ENCODE measurements at places on chromosomes 16 and 17. TPM values are rescaled to one million over a fixed set of nuclear protein-coding genes. Genes with fewer than 3 reads are reported as not detected.

GRCh38 chr17:4520894-4521600 is 22.4 kb downstream of the SPNS2 start:
- DNase-seq = no peak

GRCh38 chr17:63274146-63274545 is 172.0 kb downstream of the CYB561 start:
- DNase-seq = no peak

DNA sequence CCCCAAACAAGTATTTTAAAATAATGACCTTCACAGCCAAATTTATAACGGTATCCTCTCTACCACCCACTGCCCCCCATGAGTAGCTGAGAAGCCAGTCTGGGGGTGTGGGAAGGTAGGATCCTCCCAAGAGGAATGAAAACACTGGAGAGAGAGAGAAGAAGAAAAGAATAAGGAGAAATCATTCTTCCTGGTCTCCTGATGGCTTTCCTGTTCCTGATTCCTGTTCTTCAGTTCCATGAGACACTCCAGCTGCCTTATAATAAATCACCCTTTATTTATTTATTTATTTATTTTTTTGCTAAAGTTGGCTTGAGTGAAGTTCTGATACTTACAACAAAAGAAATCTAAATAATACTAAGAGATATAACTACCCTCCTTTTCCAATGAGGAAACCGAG is 56.4 kb upstream of the FAM20A start:
- no peak for DNase-seq

DNA sequence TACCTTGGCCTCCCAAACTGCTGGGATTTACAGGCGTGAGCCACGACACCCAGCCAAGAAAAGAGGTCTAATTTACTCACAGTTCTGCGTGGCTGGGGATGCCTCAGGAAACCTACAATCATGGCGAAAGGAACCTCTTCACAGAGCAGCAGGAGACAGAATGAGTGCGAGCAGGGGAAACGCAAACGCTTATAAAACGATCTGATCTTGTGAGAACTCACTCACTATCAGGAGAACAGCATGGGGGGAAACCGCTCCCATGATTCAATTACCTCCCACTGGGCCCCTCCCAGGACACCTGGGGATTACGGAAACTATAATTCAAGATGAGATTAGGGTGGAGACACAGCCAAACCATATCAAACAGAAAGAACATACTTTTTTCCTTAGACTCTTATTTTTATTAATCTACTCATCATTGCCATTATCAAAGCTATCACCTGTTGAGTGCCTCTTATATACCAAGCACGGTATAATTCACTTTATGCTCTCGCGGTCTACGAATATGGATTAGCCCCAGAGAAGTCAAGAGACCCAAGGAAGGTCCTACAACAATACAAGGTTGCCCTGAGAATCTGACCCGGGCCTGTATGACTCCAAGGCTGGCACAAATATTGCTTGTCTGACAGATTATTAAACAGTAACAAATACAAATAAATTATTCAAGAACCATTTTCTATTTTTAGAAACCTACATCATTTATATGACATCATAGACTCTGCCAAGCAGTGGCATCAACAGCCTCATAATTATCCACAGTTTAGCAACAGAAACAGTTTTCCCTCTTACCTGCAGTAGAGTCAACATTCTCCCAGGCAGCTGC is 2.4 kb downstream of the POLR3K start:
- no peak for DNase-seq

GRCh38 chr17:78774956-78775571 is 7.0 kb downstream of the CYTH1 start:
- DNase-seq = no peak

- DNase-seq = no peak
Observed at GRCh38 chr16:86576591-86577313, 1.6 kb upstream of the FOXL1 start.

DNA sequence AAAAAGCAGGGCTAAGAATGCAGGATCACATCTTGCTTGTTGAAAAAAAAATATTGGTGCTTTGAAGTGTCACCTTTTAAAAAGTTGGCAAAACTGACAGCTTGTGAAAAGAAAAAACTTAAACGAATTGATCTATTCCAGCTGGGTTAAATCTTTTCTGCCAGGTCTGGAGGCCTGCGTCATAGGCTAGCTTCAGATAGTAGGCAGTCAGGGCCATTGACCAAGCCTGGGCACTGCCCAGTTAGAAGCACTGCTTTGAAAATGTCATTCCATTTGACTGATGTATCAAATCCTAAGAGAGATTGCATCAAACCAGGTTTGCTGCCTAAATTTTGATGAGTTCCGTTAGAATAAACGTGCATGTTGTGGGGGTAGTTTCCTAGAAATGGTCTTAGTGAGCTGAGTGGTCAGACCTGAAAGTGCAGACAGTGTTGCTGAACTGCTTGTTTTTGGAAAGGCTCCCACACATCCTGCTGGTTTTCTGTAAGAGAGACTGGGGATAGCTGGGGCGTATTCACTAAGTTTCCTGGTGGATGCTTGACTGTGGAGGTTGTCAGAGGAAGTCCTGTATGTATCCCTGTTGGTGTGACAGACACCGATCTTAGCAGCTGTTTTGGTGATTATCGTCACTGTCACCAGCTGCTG is 38.8 kb downstream of the NUP88 start:
- DNase-seq = no peak

GRCh38 chr17:7515911-7516610 is 31.9 kb downstream of the POLR2A start:
- no peak for DNase-seq

- DNase-seq = no peak
Observed at GRCh38 chr17:7217113-7217987, 2.3 kb downstream of the DLG4 start.

DNA sequence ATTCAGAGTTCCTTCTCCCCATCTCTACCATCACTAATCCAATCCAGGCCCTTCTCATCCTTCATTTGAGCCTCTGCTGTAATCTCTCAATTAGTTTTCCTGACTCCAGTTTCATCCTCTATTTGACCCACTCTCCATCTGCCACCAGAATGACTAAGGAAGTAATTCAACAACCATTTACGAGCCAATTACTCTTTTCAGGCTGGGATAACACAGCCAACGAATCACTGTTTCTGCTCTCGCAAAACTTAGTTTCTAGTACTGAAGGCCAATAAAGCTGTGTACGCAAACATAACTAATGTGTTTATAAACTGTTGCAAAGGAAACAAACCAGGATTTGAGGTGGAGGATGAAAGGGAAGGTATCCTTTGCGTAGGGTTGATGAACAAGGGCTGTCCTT is 53.7 kb downstream of the MAP2K6 start:
- DNase-seq = no peak

- peak; percentile 13 for DNase-seq
Observed at GRCh38 chr17:67528751-67529436, 151.8 kb downstream of the PITPNC1 start.

DNA sequence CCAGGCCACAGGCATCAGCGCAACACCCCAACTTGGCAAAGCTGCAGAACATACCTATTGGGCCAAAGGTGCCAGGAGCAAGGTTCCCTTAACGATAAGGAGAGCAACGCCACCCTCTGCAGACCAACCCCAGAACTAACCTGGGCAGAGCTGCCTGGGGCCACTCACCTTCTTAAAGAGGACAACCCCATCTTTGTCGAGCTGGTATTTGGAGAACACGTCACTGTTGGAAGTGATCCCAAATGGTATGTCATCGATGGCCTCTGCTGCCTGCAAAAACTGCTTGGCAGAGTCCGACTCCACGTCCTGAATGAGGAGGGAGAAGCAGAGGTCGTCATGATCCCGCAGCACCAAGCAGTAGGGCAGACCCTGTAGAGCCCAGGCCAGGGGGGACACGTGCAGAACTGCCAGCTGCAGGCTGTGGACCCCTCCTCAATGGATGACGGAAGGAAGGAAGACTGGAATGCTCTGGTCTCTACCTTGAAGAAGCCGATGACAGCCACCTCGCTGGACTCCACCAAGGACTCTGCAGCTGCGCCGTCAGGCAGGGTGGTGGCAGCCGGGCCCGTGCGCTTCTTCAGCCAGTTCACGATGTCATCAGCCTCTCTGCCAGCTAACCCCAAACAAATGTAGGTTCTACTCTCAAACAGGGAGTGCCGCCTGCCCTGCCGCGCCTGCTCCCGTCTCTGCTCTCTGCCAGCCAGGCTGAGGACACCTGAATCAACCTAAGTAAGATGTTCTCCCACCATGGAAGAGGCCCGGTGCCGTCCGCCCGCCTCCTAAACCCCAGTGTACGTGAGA is 5.2 kb downstream of the P4HB start:
- DNase-seq = no peak

GRCh38 chr17:80262291-80262690 is 1.6 kb downstream of the RNF213 start:
- no peak for DNase-seq

DNA sequence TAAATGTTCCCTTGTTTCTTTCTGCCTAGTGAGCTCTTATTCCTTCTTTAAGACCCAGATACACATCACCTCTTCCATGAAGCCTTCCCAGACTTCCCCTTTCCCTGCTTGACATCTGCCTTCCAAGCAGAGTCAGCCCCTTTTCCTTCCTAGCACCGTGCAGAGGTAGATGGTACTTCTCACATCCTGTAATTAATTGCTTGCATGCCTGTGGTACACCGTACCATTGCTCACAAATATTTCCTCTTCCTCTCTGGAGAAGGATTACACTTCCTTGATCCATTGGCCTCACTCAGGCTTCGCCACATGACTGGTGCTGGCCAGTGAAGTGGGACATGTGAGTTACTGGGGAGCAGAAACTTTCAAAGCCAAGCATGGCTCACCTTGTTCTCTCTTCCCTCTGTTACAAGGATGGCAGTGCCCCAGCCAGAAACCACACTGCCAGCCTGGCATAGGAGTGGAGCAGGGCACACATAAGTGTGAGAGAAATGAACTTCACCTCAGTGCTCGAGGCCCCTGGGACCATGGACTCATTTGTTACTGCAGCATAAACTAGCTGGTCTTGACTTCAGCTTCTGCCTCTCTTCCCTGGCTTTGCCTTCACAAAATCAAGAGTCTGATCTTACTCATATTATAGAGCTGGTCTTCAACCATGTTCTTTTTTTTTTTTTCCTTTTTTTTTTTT is 44.0 kb downstream of the SOST start:
- DNase-seq = no peak

DNA sequence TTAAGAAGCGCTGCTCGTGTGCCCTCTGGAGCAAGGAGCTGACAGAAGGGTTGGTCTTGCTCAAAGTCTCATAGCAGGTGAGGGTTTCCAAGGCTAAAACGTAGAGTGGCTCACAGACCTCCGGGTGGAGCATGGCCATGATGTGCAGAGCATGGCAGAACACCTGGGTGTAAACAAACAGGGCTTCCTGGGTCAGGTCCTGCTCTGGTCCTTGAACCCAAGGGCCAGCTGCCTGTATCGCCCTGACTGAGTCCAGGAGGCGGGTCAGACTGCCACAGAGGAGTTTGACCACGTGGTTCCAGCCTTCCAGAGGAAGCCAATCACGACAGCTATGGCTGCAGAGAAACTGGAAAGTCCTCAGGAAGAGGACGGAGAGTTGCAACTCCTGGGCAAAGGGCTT is 7.1 kb downstream of the GEMIN4 start:
- DNase-seq = no peak

- no peak for DNase-seq
Observed at GRCh38 chr16:84897911-84898377, 78.2 kb downstream of the CRISPLD2 start.

- no peak for DNase-seq
Observed at GRCh38 chr16:20681821-20682760, 15.4 kb downstream of the ACSM1 start.

GRCh38 chr16:82694239-82694874 is 67.6 kb downstream of the CDH13 start:
- DNase-seq = no peak

GAS2L2 gene
- total RNA-seq = not detected

CARD14 gene
- total RNA-seq = not detected

UTS2R gene
- total RNA-seq = 0.39 TPM

OR1A1 gene
- total RNA-seq = not detected

PRKCA gene
- 53.0 TPM for total RNA-seq

CDH5 gene
- total RNA-seq = 0.18 TPM

DNAH3 gene
- 0.62 TPM for total RNA-seq

C16orf89 gene
- not detected for total RNA-seq

C16orf92 gene
- not detected for total RNA-seq

PPP1R27 gene
- not detected for total RNA-seq
